Mesothelial cell of epicardium (in vitro differentiated cells): ENCODE measurements at places on chromosomes 13 and 19.

DNA sequence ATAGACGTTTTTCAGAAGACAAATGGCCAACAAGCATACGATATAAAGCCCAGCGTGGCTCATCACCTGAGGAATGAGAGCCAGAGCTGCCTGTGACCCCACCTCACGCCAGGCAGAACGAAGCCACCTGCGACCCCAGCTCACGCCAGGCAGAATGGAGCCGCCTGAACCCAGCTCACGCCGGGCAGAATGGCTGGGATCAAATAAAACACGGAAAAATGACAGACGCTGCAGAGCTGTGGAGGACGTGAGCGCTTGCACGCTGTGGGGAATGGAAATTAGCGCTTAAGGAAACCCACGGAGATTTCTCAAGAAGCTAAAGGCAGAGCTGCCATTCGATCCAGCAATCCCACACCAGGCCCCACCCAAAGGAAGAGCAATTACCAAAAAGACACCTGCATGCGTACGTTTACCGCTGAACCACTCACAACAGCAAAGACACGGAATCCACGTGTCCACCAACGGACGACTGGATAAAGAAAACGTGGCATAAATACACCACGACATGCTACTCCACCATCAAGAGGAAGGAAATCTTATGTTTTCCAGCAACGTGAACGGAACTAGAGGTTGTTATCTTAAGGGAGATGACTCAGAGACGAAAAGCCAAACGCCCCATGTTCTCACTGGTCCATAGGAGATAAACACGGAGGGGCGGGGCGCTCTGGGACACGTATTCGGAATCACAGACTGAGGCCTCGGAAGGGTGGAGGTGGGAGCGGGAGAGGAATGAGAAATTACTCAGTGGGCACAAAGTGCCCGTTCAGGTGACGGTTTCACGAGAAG is 30.7 kb upstream of the C13orf46 start:
- DNase-seq = no peak

DNA sequence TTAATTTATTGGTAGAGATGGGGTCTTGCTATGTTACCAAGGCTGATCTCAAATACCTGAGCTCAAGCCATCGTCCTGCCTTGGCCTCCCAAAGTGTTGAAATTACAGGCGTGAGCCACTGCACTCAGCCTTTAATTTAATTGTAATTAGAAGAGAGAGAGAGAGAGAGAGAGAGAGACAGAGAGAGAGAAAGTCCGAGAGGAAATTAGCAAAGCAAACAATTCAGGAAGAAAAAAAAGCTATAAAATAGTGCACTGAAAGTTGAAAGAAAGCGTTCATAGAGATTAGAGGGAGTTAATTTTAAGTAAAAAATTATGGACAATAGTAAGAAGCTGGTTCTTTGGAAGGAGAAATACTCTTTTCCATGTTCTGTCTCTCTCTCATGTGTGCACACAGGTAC is 7.0 kb downstream of the GPR32 start:
- DNase-seq = no peak

GRCh38 chr13:110233951-110234280 is 73.0 kb downstream of the COL4A1 start:
- DNase-seq = no peak

- no peak for DNase-seq
These were observed 57.2 kb downstream of the AP1M1 start for GRCh38 chr19:16254851-16255408.

- DNase-seq = no peak
These were observed 102.0 kb downstream of the FOXO1 start for GRCh38 chr13:40564342-40565001.

- no peak for DNase-seq
These were observed 76.3 kb downstream of the PEG3 start for GRCh38 chr19:56764196-56764695.

DNA sequence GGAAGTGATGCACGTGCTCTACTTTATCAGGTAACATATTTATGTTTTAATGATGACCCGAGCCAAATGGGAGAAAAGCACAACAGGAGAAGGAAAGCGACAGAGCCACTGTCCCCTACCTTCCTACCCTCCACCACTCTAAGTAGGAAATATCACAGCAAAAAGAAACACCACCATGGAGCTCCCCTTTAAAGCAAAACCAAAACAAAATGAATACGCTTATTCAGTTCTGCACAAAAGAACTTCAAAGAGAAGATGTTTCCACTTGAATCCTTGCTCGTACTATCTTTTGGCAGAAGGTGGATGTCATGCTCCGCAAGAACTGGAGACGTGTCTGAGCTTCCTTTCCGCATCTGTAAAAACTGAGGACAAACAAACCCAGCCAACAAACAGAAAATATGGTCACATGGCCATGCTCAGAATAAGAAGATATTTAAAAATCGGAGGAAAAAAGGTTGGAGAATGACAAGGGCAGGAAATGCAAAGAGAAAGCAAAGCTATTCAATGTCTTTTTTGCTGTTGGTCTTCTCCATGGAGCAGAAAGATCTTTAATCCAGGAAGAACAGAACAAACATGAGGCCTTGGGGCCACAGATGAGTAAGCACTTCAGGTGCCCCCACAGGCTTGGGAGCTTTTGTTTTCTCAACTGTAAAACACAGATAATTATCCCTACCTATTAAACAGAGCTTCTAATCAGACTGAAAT is 19.5 kb downstream of the N4BP2L1 start:
- no peak for DNase-seq

DNA sequence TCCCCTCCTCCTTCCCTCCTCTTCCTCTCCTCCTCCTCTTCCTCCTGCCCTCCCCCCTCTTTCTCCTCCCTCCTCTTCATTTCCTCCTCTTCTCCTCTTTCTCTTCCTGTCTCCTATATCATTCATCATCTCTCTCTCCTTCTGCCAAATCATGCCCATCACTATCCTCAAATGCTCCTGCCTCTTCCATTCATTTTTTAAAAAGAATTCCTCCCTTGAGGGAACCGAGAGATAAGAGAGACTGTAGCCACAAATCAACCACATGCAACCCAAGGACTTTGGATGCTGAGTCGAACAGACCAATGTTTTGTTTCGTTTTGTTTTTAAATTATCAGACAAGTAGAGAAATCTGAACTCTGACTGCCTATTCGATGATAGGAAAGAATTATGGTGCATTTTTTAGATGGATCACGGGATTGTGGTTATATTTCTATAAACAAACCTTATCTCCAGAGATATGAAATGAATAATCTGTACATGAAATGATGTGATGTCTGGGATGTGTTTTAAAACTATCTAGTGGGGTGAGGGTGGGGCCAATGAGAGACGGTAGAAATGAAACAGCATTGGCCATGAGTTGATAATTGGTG is 9.5 kb upstream of the ZNF541 start:
- DNase-seq = no peak

GRCh38 chr13:31611214-31611613 is 128.1 kb upstream of the RXFP2 start:
- no peak for DNase-seq

DNA sequence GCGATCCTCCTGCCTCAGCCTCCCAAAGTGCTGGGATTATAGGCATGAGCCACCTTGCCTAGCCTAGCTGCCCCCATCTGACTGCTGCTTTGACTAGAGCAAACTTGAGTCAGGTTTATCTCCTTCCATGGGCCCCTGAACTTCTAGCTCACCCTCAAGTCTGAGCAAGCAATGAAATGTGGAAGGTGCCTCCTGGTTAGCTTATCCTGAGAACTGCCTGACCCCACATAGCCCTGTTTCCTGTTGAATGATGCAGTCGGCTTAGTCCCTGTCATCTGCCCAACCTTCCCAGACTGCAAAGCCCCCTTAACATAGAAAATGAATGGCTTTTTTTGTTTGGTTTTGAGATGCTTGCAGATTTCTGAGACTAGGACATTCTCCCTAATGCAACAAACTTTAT is 8.9 kb upstream of the TMEM160 start:
- DNase-seq = no peak

DNA sequence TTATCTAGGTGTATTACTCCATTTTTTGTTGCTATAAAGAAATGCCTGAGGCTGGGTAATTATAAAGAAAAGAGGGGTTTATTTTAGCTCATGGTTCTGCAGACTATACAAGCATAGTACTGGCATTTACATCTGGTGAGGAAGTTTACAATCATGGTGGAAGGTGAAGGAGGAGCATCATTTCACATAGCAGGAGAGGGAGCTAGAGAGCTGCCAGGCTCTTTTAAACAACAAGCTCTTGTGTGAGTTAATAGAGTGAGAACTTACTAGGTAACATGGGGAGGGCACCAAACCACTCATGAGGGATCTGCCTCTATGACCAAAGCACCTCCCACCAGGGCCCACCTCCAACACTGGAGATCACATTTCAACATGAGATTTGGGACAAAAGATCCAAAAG is 221.7 kb upstream of the GPC6 start:
- DNase-seq = no peak

DNA sequence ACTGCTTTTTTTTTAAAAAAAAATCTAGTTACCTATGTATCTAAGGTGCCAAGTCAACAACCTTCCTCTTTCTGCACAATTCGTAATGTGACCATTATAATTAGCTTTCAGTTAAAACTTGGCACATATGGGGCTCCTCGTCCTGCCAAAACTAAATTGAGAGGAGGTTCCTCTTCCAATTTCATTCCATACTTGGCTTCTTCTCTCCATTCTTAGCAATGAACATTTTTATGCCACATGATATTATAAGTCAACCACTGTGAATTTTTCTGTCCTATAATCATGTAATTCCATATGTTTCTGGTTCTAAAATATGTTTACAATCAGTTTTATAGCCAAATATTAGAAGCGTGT is 177.0 kb downstream of the DCLK1 start:
- no peak for DNase-seq

DNA sequence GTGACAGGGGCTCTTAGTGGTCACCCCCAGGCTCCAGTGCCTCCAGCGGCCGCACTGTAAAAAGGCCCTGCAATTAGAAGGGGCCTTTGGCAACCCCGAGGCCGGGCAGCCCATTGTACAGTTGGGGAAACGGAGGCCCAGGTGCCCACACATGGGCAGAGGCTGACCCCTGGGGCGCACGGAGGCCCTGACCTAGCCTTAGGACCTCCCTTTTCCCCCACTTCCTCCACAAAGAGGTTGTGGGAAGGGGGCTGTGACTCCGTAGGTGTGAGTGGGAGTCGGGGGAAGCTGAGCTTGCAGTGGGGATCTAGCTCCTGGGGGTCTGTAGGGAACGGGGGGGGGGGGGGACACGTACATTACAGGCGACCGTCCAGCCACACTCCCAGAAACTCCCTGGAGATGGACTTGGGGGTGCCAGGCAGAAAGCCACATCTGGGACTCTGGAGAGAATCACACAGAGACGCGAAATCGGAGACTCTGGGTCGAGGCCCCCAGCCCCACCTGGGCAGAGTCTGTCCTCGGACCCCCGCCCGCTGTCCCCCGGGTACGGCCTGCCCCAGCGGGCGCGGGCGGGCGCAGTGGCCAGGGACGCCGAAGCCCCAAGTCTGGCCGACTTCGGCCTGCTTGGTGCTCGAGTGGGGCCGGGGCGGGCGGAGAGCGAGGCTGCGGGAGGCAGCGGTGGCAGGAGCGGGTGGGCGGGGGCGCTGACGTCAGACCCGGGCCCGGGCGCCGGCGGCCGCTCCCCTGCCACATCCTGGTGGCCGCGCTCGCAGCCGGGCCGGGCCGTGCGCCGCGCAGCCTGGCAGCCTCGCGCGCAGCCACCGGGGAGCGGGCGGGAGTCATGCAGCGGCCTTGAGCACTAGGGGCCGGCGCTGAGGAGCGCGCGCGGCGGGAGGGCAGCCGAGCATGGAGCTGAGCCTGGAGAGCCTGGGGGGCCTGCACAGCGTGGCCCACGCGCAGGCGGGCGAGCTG is at the start of gene ONECUT3:
Gene ONECUT3, plus strand, starts transcription at position 750 of the 972 bp plus-strand sequence. Its CDS starts 157 bp downstream, at position 907.
- DNase-seq = no peak

- DNase-seq = no peak
These were observed 630.6 kb downstream of the UQCRFS1 start for GRCh38 chr19:28582344-28582743.

DNA sequence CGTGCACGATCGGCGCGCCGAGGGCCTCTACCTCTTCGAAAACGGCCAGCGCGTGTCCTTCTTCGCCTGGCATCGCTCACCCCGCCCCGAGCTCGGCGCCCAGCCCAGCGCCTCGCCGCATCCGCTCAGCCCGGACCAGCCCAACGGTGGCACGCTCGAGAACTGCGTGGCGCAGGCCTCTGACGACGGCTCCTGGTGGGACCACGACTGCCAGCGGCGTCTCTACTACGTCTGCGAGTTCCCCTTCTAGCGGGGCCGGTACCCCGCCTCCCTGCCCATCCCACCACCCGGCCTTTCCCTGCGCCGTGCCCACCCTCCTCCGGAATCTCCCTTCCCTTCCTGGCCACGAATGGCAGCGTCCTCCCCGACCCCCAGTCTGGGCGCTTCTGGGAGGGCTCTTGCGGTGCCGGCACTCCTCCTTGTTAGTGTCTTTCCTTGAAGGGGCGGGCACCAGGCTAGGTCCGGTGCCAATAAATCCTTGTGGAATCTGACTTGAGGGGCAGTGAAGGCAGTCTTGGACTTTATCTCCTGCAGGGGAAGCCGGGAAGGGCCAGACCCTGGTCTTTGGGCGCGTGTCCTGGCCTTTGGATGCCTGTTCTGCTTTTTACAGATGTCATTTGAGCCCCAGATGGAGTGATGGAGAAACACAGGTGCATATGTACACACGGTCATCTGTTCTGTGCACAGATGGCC is 2.2 kb downstream of the CLEC11A start:
- no peak for DNase-seq

DNA sequence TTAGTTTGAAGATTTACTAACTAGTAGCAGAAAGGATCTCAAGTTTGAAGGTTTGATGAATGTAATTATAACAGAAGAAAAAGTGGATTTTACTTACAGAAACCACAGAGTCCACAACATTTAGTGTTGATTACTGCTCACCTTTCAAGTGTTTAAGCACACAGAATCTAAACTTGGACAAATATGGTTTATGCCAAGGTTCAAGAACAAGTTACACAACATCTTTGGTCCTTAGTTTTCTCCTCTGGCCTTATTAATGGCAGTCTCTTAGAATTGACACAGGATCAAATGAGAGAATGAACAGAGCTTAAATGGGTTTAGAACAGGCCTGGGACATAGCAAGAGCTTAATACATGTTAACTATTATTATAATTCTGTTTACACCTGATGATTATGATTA is 133.0 kb downstream of the RBM26 start:
- DNase-seq = no peak

DNA sequence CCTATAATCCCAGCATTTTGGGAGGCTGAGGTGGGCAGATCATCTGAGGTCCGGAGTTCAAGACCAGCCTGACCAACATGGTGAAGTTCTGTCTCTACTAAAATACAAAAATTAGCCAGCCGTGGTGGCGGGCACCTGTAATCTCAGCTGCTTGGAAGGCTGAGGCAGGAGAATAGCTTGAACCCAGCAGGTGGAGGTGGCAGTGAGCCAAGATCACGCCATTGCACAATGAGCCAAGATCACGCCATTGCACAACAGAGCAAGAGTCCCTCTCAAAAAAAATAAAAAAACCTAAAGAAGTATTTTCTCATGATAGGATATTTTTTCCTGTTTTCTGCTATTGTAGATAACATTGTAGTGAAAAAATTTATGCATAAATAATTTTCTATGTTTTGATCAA is 13.3 kb downstream of the IFT88 start:
- no peak for DNase-seq

- DNase-seq = no peak
These were observed 63.6 kb downstream of the RASA3 start for GRCh38 chr13:114068656-114069318.

- DNase-seq = no peak
These were observed 1.1 kb downstream of the KLHL26 start for GRCh38 chr19:18637673-18638630.
